ENCODE measurements at places on chromosomes 3 and 15.

DNA sequence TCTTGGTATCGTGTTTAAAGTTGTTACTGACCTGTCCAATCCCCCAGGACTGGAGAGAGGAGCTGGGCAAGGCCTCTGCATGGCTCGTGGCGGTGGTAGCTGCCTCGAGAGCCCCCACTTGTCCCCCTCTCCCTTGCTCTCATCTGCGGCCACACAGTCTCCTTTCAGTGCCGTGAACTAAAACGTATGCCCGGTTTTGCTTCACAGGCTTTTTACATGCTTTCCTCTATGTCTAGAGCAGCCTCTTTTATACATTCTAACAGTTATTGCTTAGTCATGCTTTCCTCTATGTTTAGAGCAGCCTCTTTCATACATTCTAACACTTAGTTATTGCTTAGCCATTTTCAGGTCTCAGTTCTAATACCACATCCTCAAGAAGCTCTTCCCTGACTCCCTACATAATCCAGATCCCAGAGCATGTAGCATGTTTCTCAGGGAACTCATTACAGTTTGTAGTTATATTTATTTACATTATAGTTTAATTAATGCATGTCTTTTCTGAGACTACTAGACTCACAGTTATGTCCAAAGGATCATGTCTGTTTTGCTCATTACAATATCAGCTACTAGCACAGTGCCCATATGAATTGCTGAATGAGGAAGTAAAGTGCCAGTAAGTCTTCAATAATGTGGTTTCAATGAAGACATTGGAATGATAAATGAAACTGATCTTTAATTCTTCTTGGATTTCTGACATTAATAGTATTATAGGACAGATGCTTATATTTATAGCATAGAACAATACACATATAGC lies 66.5 kb upstream of the TBL1XR1 start:
- DNase-seq: no peak

- no peak for DNase-seq
These were observed 12.5 kb downstream of the MYD88 start for GRCh38 chr3:38150780-38151528.

GRCh38 chr15:57172925-57173324 lies 203.4 kb upstream of the CGNL1 start:
- DNase-seq: no peak

DNA sequence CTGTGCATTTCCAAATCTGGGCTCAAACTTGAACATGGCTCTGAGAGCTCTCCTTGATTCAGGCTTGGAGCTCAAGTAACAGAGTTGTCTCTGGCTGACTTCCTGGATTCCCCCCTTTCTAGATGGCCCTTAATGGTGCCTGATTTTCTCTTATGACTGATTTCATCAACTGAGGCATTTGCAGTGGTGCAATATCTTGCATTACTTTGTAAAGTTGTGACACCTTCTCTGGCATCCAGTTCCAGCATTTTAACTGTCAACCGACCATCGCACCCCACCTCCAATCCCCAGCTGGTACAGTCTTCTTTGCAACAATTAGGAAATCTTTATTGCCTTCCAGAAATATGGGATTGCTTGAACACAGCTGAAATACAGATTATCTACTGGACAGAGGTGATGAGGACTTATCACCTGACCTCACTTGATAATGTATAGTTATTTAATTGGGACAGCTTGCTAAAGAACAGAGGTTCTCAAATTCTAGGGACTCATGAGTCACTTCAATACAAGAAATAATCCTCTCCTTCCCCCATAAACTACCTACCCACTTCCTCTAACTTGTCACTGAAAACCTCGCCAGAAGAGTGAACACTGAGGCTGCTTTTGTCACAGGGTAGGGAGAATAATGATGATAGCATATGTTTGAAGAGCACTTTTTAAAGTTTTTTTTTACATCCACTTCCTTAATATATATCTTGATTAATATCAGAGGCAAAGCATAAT lies 41.8 kb downstream of the FILIP1L start:
- DNase-seq: no peak

DNA sequence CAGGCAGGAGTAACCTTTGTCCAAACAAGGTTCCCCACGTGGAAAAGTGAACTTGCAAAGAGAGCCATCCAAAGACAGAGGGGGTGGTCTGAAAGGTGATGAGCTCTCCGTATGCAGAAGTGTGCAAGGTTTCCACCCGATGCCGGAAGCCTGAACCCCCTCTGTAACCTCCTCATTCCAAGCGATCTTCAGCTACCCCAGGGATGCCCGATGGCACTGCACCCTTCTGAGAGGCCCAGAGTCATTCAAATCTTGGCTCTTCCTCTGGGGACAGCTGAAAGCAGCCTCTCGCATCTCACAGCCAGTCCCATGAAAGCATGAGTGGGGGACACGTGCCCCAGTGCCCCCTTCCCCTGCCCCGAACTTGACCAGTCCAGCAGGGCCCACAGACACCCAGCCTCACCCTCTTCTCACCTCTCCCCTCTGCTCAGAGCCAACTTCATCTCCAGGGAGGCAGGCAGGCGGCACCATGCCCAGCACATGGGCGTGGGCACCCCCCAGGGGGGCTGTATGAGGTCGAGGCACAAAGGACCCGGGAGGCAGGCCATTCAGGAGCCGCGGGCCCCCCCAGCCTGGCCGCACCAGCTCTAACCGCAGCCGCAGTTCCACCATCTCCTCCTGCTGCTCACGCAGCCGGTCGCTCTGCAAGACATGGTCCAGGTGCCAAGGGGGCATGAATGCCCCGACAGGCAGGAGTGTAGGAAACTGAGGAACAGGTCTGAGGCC lies 8.7 kb downstream of the KIF7 start:
- DNase-seq: no peak
